ENCODE measurements at places on chromosomes 6 and 20.

DNA sequence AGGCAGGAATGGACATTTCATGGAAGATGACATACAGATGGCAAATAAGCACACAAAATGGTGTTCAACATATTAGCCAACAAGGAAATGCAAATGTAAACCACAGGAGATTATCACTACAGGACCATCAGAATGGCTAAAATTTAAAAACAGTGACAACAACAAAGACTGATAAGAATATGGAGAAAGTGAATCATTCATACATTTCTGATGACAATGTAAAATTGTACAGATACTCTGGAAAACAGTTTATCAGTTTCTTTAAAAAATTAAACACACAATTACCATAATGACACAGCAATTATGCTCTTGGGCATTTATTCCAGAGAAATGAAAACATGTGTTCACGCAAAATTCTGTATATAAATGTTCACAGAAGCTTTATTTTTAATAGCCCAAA lies 105.8 kb upstream of the RUNX2 start:
- DNase-seq = no peak

- DNase-seq = no peak
These were observed 29.8 kb upstream of the CCN2 start for GRCh38 chr6:131980791-131981623.

DNA sequence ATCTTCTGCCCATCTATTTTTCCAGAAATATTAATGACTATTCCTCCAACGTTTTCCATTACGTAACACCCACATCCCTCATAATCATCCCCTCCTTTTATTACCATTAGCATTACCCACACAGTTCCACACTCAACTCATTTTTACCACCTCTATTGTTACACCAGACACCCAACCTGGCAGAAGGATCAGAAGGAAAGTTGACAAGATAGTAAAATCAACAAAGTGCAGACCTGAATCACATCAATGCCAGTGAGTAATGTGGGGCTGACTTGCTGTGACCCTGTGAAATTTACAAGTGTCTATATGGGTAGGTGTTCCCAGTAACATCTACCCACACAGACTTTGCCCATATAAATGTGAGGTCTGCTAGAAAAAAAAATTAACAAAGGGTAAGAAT lies 568.2 kb downstream of the MAFB start:
- no peak for DNase-seq

GRCh38 chr20:35312318-35312717 lies 20.1 kb upstream of the FAM83C start:
- DNase-seq = no peak

DNA sequence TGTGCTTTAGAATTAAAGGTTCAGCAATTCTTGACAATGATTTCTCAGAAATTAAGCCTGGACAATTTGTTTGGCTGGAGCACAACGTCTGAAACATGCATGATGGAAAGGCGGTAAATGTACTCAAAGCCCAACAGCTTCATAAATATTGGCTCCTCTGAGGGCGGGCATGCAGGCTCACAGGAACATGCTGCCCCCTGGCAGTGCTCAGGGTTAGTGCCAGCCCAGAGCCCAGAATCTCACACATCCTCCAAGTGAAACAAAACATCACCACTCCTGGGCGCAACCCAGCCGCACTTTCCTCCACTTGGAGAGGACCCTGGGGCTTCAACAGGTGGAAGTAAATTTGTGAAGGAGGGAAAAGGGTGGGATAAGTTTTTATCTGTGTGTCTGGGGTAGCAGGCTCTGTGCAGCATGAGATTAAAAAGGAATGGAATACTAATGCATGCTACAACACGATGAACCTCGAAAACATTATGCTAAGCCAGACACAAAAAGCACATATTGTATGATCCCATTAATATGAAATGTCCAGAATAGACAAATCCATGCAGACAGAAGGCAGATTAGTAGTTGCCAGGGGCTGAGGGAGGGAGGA lies 54.1 kb upstream of the PTPRT start:
- no peak for DNase-seq

- DNase-seq = no peak
These were observed 141.7 kb downstream of the RFX6 start for GRCh38 chr6:117018771-117019170.

GRCh38 chr20:830011-830521 lies 3.4 kb upstream of the FAM110A start:
- DNase-seq = peak; percentile 86

GRCh38 chr6:23661549-23661948 lies 464.5 kb upstream of the NRSN1 start:
- no peak for DNase-seq

GRCh38 chr6:114119056-114119455 lies 148.1 kb upstream of the HDAC2 start:
- no peak for DNase-seq

- DNase-seq = no peak
These were observed 3.3 kb upstream of the HMGN4 start for GRCh38 chr6:26534681-26535465.

GRCh38 chr6:10146715-10147451 lies 268.0 kb downstream of the TFAP2A start:
- no peak for DNase-seq

GRCh38 chr6:116158641-116159040 lies 32.7 kb upstream of the COL10A1 start:
- no peak for DNase-seq

DNA sequence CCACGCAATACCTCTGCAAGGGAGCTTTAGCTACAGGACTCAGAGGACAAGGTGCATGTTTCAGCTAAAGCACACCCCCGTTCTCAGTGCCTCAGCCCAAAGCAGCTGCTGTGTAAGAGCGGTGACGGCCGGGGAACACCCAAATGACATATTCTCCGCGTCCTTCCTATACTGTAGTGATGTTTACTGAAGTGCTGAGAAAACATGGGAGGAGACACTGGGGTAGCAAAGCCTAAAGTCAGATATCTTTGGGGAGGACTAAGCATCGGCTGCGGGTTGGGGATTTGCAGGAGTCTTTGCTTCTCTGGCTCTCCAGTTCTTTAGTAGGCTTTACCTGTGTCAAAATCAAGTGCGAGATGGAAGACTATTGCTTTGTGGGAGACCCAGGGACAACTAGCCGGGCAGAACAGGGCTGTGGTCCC lies 1.7 kb downstream of the SLC22A23 start:
- DNase-seq = no peak

- DNase-seq = no peak
These were observed 45.2 kb downstream of the NUDT3 start for GRCh38 chr6:34347303-34347702.

GRCh38 chr6:156839129-156839528 lies 62.0 kb downstream of the ARID1B start:
- no peak for DNase-seq

GRCh38 chr6:166640342-166641043 lies 13.4 kb upstream of the RPS6KA2 start:
- no peak for DNase-seq

DNA sequence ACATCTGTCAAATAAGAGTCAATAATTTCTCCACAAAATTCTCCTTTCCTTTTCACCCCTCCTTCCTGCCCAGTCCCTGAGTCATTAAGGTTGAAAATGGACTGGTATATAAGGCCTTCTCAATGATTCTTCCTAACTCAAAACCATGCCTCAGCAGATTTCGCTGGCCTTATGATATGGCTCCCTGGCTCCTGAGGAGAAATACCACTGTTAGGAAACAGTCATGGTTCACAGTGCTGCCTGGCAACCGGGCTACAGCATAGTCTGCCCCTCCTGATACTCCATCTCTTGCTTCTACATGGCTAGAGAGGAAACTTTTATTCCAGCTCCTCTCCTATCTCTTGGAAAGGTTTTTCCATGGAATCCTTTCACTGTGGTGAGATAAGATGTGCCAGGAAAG lies 4.7 kb downstream of the UBE2J1 start:
- peak; percentile 64 for DNase-seq

DNA sequence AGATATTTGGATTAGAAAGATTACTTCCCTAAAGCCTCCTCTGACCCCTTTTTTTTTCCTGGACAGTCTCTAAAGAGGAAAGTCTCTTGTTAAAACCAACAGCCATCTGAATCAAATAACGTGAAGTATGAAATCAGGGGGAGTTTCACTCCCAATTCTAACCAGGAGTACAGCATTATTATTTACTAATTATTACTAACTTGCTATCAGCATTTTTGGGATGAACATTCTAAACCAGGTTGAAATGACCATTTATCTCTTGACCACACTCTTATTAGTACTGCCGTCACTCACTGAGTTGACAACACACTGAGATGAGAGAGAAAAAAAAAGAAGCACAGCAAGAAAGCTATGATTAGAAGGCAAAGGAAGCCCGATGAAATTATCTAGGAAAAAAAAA lies 114.4 kb upstream of the BCLAF1 start:
- no peak for DNase-seq

DNA sequence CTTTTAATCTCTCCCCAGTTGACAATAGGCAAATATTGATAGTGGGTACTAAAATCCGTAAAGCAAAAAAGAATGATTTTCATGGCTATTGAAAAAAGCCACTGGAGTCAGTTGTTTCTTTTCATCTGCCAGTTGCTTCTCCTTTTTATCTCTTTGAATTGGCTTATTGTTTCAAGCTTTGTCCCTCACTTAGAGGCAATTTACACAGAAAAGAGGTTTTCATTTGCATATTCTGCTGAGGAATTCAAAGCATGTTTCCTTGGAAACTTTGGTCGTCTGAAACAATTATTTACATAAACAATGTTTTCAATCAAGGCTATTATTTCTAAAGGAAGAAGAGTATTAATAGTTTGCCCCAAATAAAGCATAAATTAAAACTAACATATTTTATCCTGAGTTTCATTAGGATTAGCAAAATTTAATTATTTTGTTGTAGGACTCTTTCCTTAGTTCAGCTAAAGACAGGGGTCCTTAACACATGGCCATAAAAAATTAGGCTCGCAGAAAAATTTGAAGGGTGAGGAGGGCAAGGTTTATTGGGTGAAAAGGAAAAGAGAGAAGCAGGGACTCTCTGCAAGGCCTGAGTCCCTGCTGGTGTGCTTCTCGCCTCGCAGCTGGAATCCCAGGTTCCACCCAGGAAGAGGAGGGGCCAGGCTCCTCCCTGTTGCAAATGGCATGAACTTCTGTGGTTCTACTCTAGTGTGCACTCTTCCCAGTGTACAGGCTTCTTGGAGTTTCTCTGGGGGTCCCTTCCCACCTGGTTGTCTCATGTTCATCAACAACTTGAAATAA lies 138.8 kb upstream of the LAMA2 start:
- DNase-seq = no peak

GRCh38 chr20:32681175-32682084 lies 7.7 kb upstream of the C20orf203 start:
- DNase-seq = no peak

GRCh38 chr6:91718198-91718597 lies 1131.3 kb upstream of the MAP3K7 start:
- no peak for DNase-seq

- no peak for DNase-seq
These were observed 82.3 kb downstream of the SYNE1 start for GRCh38 chr6:152554851-152555250.

- no peak for DNase-seq
These were observed 31.2 kb downstream of the PRR18 start for GRCh38 chr6:166277018-166277417.
